ENCODE measurements at places on chromosomes 4 and X.

DNA sequence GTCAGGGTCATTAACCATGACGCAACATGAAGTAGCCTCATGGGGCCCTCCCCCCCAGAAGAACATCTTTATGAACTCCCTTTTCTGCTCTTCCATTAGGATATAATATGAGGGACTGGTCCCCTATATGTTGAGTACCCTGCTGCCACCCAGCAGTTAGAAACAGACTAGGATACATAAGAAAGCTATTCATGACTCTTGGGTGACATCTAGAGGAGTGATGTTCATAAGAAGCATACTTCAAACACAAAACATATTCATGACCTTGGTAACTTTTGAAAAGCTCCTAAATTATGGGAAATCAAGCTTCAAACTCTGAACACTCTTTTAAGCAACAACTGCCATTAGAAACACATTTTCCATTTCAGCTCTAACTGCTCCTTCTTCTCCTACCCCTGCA is 155.2 kb upstream of the SPIN4 start:
- DNase-seq: no peak

DNA sequence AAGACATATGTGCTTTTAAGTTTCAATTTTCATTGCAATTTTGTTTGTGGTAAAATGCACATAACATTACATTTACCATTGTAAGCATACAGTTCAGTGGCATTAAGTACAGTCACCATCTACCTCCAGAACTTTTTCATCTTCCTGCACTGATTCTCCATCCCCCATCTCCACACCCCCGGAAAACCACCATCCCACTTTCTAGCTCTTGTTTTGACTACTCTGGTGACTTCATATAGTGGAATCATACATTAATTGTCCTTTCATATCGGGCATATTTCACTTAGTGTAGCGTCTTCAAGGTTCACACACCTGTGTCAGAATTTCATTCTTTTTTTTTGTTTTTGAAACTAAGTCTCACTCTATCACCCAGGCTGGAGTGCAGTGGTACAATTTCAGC is 143.5 kb downstream of the GPR143 start:
- DNase-seq: no peak

- DNase-seq: no peak
Measured at GRCh38 chrX:37860721-37861120, 13.3 kb upstream of the DYNLT3 start.

DNA sequence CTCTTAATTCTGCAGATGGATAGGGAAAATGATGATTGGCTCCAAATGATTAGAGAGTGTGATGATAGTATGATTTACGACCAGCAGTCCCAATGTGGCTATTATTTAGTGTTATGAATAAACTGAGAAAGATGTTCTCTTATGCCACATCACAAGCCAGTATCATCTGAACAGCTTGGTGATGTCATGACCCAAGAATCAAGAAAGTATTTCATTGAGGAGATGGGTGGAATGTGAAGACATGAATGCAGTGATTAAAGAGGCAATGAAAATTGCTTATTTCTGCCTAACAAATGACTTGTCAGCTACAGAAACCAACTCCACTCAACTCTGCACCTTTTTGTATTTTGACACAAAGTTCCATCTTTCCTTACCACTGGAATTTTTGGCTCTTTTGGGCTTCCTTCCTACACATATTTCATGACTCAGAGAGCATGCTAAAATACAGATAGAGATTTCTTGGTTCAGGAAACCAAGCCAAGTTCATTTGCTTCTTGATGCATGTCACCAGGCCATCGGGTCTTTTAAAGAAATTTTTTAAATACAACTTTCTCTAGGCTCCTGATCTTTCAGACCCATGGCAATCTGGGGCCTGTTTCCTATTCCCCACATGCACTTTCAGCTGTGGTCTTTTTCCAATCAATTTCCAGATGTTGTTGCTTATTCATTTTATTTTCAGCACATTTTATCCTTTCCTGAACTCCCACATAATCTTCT is 174.2 kb downstream of the HHIP start:
- no peak for DNase-seq

GRCh38 chrX:54452920-54453319 is 12.7 kb downstream of the TSR2 start:
- no peak for DNase-seq

DNA sequence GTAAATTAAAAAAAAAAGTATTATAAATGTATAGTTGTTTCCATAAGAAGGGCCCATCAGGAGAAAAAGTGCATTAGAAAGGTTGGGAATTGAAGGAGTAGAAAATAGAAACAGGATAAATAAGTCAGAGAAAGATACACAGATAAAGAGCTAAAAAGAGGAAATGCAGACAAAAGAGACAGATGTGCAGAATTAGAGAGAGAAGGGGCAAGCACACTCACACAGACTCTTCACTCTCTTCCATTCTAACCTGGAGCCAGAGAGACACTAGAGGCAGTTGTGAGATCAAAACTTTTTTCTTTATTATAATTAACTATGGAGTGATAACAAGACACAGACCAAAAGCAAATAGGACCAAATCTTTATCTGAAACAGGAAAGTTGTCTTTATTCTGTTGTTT is 134.1 kb downstream of the CEP135 start:
- DNase-seq: no peak

GRCh38 chr4:84809946-84810345 is 156.5 kb downstream of the WDFY3 start:
- no peak for DNase-seq

DNA sequence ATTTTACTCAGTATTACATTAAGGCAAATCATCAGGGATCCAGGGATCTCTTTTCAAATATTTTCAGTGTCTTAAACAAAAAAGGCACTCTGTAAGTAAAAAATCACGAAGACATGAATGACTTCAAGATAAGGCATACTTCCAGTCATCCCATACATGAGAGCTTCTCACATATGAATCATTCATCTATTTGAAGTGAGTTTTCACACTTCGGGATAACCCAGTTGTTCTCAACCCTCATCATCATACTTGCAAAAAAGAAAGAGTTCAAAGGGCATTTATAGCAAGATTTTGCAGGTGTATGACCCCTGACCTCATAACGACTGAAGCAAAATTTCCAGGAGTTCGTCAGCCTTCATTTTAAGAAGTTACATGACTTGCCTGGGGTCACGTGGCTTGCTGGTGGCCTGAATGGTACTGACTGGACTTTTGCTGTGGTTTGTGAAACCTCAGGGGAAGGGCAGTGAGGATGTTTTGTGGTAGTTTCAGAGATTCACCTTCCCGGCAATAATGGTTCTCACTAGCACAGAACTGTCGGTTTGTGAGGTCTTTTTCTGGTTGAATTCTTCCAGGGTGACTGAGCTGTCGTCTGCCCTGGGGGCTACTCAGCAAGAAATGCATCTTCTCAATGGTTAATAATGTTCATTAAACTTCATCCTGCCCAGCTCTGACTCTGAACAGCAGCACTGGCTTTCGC is 115.8 kb upstream of the SHISA3 start:
- DNase-seq: no peak

DNA sequence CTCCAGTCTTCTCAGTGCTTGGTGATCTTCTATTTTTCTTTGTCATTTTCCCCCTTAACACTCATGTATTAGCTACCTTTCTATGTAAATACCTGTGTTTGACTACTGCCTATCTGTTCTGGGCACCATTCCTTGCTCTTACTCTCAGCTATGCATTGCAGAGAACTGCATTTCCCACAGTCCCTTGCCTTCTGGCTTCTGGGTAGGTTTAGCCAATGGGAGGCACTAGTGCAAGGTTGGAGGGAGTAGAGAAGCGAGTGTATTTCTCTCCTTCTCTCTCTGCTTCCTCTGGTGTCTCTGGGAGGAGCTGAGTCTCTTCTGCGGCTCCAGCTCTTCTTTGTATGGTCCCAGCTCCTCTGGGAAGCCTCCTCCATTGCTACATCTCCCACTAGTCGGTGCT is 50.5 kb downstream of the CWH43 start:
- DNase-seq: no peak

- no peak for DNase-seq
Measured at GRCh38 chr4:24248674-24249630, 335.4 kb downstream of the DHX15 start.

- no peak for DNase-seq
Measured at GRCh38 chr4:155616117-155616516, 50.5 kb upstream of the GUCY1A1 start.

DNA sequence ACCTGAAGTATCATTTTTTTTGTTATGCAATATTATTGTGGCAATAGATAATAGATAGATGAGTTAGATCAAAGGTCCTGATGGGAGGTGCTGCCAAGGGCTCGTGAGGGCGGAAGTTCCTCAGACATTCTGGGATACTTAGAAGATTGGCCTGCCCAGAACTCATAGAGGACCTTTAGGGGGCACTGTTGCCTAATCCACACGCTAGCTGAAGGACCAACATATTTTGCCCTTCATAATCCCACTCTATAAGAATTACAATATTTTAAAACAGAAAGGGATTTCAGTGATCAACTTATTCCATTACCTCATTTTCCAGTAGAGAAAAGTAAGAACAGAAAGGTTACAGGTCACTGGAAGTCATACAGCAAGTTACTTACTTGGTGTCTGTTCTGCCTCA is 22.9 kb upstream of the COX7B2 start:
- no peak for DNase-seq

DNA sequence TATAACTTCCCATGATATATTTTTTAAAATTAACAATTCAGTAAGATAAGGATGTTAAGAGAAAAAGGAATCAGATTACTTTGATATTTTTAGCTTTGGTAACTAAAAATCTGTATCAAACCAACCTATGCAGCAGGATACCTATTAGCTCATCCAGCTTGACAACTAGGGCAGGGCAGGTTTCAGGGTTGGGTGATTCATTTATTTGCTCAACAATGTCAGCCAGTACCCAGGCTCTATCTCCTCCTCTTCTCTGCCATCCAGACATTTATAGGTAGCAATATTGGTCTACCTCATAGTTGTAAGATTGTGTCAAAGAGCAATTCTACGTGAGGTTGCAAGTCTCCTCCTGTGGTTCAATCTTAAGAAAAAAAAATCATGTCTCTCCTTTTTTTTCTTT is 421.9 kb downstream of the ANKRD50 start:
- no peak for DNase-seq

DNA sequence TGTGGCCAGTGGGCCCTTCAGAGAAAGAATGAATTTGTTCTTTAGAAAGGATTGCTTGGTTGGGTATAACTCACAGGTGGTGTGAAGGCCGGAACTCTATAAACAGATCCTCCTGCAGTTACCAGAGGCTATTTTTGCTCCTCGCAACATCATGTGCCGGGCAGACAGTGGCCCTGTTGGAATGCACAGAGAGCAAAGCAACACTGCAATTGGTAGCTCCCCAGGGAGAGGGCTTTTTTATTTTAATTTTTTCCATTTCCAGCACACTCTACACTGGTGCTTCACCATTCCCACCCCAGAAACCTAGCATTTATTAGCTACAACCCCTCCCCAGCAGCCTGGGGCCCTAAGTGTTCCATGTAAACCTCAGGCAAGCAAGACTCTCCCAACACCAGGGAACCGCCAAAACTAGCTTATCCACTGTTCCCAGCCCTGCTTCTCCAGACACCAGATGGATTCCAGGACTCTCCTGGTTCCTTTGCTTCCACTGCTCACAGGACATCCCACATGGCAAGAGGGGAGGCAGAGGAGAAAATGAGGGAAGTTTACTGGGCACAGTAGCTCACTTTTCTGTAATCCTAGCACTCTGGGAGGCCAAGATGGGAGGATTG is 75.1 kb upstream of the TMEM164 start:
- DNase-seq: no peak

- DNase-seq: no peak
Measured at GRCh38 chr4:60422439-60422838, 777.7 kb upstream of the ADGRL3 start.

DNA sequence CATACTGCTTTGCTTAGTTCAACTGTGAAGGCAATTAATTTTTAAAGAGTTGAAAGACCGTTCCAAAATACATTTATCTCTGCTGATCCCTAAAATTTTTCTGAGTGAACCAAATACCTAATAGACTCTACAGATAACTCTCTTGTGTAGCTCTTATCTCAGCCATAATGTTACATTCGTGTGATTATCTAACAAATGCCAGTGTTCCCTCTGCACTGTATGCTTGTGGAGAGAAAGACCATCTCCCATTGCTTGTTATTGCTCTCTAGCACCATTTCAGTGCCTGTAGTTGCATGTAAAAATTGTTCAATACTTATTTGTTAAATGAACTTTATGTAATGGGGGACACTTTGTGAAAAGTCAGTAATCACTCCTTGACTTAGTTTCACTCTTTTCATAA is 81.3 kb upstream of the ATOH1 start:
- DNase-seq: no peak

DNA sequence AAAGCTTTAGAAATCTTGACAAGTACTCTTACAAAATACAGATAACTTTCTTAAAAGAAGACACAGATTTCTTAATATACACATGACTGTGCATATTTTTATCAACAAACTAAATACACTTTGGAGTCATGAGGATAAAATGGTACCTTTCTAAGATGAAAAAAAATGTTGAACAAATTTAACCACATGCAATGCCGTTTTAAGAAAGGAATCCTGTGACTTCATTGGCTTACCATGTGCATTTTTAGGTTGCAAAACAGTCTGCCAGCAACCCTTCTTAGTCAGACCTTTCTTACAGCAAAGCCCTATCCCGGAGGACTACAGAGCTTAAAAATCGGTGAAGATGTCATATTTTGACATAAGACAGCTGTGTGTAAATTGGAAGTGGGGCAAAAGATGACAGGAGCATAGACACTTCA is 51.7 kb downstream of the GASK1B start:
- no peak for DNase-seq

DNA sequence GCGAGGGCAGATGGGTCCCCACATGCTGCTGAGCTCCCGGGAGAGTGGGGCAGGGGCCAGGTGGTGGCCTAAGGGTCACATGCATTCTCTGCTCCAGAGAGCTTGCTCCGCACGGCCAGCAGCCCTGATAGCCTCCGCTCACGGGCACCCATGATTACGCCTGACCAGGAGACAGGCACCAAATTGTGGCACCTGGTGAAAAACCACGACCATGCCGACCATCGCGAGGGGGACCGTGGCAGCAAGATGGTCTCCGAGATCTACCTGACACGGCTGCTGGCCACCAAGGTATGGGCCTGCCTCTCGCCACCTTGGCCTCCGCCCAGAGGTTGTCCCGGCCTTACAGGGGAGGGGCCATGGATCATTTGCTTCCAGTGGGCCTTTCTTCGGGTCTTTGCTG is 9.2 kb downstream of the LAGE3 start:
- no peak for DNase-seq

DNA sequence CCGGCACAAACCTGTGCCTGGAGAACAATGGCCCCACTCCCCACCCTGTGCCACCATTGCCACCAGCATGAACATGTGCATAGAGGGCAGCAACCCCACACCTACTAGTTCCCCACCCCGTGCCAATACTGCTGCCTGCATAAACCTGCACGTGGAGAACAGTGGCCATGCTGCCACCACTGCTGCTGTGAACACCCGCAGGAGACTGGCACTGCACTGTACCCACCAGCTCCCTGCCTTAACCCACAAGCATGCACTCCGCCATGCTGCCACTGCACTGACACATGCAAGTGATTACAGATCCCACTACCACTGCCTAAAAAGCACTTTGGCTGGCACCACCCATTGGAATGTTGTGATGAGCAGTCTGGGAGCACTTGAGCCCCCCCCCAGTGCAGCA is 77.3 kb downstream of the NAA11 start:
- no peak for DNase-seq

Measured in lower lobe of right lung (tissue), 2 donors.